ENCODE measurements at places on chromosomes 2 and 18. TPM values are rescaled to one million over a fixed set of nuclear protein-coding genes. Genes with fewer than 3 reads are reported as not detected.

SDC1 gene
- total RNA-seq: 9.8 TPM

MERTK gene
- 2.4 TPM for total RNA-seq

CGREF1 gene
- 18.3 TPM for total RNA-seq

MC5R gene
- total RNA-seq: 2.9 TPM

ITGB6 gene
- under 0.01 TPM for total RNA-seq

TDRD15 gene
- total RNA-seq: under 0.01 TPM

SERPINB3 gene
- total RNA-seq: not detected

IL1F10 gene
- not detected for total RNA-seq

FSIP2 gene
- 2.0 TPM for total RNA-seq

Measured in frontal cortex (tissue), 4 donors.